Endothelial cell of umbilical vein (primary cell): ENCODE measurements at places on chromosomes 1 and 21. TPM values are rescaled to one million over a fixed set of nuclear protein-coding genes. Genes with fewer than 3 reads are reported as not detected.

GRCh38 chr1:43803646-43804045, 96.3 kb downstream of the ST3GAL3 start:
- no peak for DNase-seq

DNA sequence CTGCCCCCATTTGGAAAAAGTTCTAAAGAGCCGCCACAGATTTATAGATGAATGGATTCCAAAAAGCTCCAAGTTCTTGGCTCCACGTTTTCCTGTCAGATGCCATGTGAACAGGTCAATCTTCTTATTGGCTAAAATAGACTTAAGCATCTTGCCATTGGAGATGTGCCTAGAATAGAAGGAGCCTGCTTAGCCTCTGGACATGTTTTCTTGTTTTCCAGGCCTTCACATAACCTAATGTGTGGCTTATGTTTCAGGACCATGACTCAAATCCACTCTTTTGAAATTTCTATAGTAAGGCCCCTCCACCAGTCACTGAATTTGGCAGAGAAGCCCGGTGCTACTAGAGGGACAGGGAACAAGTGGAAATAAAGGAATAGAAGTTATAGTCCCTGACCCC, 31.5 kb downstream of the PHC2 start:
- no peak for DNase-seq

- DNase-seq: no peak
These were observed 658 bp upstream of the COL16A1 start for GRCh38 chr1:31704271-31705079.

GRCh38 chr21:43317959-43318358, 109.0 kb downstream of the SIK1 start:
- no peak for DNase-seq

DNA sequence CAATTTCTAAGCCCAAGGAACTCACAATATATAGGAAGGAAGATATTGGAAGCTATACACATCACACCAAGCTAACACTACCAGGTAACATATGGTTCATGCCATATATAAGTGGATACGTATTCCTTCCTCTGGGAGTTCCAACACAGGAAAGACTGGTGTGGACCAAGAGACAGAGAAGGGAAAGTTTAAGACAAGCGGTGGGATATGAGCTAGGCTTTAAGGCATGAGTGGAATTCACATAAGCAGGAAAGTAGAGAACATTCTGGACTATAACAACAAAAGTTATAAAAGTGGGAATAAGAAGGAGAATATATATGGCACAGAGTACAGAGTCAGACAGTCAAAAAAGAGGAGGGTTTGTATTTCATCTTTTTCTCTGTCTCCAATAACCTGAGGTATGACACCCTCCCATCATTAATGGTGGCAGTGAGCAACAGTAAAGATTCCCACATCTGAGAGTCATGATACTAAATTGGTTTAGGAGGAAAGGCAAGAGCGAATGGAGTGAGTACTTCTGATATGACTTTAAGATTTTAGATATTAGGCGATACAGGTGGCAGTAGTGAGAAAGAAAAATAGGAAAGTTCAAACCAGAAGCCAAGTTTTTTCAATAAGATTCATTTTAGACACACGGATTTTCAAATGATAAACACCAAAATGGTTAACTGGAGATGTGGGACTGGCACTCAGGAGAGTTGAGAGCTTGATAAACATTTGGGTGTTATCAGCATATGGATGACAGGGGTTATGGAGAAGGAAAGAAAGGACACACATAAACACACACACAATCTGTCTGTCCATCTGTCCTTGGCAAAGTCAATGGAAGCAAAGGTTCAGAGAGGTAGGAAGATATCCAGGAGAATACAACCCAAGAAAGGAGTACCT, 87.4 kb upstream of the TTC39A start:
- peak; percentile 41 for DNase-seq

DNA sequence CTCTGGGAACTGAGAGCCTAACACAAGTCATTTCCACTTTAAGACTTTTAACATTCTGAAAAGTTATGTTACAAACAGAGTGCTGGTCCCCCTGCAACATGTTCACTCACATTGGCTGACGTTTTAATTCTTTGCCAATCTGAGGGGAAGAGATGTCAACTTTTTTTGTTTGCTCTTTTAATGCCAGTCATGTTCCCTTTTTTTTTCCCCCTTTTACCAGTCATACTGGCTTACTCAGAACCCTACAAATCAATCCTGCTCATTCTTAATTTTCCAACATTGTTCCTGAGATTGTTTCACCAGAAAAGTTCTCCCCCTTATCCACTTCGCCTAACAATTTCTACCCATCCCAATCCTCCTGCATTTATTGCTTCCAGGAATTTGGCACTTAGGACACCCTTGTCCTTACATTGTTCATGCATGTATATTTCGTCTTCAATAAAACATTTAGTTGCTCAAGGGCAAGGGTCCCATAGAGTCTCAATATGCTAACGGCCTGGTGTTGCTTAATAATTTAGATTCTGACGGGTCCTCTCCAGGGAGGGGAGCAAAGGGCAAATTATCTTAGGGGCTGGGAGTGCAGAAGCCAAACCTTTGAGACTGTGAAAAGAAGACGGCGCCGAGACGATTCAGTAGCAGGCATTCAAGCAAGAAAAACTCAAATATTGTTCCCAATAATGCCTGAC, 624 bp upstream of the CR1L start:
- DNase-seq: no peak

DNA sequence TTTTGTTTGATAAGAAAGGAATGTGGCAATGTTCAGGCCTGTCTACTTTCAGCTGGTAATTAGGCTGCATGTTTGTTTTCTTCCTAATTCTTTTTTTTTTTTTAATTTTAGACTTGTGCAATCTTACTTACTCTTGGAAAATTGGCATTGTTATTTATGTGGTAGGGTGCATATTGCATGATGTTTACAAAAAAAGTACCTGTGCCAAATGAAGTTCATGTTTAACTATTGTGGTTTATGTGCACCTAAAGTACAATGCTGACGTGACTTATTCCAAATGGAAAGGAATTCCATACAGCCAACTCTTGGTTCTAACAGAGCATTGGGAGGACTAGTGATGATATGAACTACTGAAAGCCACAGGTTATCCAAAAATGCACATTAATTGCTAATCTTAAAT, 51.0 kb downstream of the KCNK2 start:
- DNase-seq: no peak

GRCh38 chr1:22976461-22977243, 4.0 kb upstream of the LACTBL1 start:
- DNase-seq: peak; percentile 83

DNA sequence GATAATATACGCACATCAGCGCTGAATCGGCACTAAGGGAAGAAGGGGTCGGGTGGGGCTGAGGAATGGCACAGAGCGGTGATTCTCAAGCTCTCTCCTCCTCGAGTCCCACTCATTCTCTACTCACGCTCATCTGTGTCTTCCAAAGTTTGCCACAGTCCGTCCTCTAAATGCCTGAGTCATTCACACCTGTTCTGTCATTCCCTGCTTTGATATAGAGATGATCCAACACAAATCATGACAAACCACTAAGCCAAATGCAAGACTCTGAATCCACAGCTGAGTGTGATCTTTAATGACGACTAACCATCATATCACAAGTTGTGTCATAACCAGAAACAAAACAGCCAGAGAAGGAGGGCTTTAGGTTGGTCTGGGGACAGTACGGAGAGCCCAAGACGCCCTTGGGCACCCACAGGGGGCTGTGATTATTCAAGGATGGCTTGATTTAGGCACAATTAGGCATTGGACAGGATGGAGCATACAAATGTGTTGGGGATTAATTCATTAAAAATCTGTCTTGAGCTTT, 501.5 kb downstream of the KIF26B start:
- DNase-seq: no peak

GRCh38 chr1:18583326-18583941, 47.2 kb upstream of the PAX7 start:
- no peak for DNase-seq

DNA sequence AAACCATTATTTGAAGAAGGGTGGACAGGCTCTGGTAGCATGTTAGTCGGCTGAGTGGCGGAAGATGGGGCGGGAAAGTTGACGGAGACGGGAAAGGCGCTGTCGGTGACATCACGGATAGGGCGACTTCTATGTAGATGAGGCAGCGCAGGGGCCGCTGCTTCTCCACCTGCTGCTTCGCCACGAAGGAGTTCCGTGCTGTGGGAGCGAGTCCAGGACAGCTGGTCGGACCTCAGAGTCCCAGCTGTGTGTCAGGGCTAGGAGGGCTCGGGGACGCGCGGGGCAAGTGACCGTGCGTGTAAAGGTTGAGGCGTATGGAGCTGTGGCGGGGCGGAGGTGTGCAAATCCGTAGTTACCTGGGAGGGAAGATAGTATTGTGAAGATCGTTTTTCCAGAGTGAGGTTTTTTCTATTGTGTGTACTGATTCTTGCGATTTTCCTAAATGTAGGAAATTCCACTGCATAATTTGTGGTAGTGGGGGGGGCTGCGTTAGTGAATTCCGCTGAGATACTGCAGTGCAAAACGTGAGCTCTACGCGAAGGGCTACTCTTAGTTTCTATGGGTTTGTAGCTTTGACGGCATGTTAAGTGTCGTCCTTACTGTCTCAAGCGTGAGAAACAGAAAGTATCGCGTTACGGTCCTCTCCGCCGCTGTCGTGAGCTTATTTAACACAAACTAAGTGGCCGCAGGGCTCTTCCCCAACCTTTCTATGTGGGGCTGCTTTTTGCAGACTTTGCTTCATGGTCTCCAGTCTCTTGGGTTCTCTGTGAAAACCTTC, 111.2 kb upstream of the NBPF11 start:
- peak; percentile 54 for DNase-seq

GRCh38 chr1:205287076-205287475, 34.5 kb downstream of the NUAK2 start:
- no peak for DNase-seq

DNA sequence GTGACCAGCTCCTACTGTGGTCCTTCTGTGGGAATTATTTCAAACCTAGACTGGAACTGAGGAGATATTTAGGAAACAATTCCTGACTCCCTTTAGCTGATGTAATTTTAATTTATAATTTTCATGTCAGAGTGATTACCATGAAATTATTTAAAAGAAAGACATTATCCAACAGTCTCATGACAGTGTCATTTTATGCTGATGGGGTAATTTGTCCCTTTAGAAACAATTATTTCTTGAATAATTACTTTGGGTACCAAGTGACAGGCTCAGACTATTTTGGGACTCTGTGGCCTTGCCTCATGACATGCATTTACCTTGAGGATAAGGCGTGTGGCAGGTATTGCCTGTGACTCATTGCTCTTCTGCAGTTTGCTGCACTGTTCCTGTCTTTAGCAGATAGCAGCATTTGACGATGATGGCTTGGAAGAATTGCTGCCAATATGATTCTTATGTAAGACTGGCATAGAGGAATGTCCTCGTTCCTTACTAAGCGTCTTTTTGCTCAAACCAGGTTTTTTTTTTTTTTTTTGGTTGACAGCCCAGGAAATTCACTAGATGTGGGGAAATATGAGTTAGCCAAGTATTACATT, 206.0 kb upstream of the HMCN1 start:
- DNase-seq: no peak

- no peak for DNase-seq
These were observed 8.9 kb downstream of the KRTAP10-1 start for GRCh38 chr21:44530903-44531605.

- DNase-seq: no peak
These were observed 9.2 kb upstream of the TRAF3IP3 start for GRCh38 chr1:209746451-209747165.

GRCh38 chr1:227335242-227336020, 17.1 kb upstream of the CDC42BPA start:
- no peak for DNase-seq

GRCh38 chr1:151984313-151984956, 9.2 kb downstream of the S100A10 start:
- DNase-seq: no peak

DNA sequence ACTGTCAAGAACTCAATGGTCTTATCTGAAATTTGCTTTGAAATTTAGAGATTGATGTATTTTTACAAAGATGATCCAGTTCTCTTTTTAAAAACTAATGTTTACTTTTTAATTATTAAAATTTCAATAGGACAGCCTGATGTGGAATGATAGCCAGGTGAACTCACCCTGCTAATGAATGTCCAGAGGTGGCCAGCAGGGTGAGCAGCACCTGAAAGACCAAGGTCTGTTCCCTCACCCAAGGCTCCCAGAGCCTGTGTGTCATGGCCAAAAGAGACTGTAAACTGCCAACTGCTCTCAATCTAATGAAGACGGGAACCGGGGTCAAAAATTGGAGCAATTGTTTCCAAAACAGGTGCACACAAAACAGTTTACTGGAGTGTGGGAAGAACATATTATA, 340.4 kb downstream of the DISC1 start:
- DNase-seq: no peak

GRCh38 chr1:206729507-206729906, 41.1 kb upstream of the IL19 start:
- DNase-seq: no peak

DNA sequence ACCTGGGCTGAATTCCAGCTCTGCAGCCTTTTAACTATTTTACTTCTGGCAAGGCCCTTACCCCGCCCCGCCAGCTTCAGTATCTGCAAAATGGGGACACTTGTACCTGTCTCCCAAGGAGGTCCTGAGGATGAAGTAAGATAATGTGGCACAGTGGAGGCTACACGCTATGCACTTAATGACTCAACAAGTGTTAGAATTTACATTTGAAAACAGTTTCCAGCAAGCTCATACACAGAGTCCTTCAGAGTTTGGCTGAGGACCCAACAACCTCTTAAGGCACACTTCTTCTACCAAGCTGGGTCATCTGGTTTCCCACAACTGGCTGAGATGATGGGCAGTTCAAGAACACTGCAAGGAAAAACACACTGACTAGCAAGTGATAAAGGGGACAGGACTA, 30.2 kb upstream of the SLC22A15 start:
- no peak for DNase-seq

GRCh38 chr1:71170925-71171324, 90.1 kb upstream of the ZRANB2 start:
- DNase-seq: no peak

DNA sequence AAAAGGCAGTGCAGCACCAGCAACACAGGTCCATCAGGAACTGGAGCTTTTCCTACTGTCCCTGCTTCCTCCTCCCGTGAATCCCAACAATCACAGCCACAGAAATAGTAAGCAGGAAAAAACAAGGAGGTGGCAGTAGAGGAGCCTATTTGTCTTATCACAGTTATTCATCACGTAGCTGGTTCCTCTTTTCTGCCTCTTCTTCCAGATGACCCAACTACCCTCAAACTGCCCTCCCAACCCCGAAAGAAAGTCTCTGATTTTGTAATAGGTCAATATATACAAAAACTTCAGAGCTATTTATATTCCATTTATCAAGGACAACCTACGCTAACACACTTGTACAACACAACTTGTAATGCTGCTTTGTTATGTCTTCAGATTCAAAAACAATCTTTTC, 21.4 kb downstream of the GNB1 start:
- no peak for DNase-seq

- DNase-seq: peak; percentile 32
These were observed 22.5 kb downstream of the INTS3 start for GRCh38 chr1:153750026-153750995.

- DNase-seq: no peak
These were observed 220.0 kb downstream of the RERE start for GRCh38 chr1:8597455-8597854.

- no peak for DNase-seq
These were observed 593.4 kb downstream of the PTPRU start for GRCh38 chr1:29829448-29830344.

The PRPF38B gene
- total RNA-seq: 40.5 and 46.6 TPM in 2 replicates

The KANK4 gene
- not detected in 2 replicates for total RNA-seq

The COL24A1 gene
- total RNA-seq: not detected in 2 replicates

The SIM2 gene
- total RNA-seq: not detected in 2 replicates
